Epithelial cell of proximal tubule (primary cell): ENCODE measurements at places on chromosomes 13 and 19. TPM values are rescaled to one million over a fixed set of nuclear protein-coding genes. Genes with fewer than 3 reads are reported as not detected.

Gene CYP4F3
- total RNA-seq = not detected in 2 replicates

DNA sequence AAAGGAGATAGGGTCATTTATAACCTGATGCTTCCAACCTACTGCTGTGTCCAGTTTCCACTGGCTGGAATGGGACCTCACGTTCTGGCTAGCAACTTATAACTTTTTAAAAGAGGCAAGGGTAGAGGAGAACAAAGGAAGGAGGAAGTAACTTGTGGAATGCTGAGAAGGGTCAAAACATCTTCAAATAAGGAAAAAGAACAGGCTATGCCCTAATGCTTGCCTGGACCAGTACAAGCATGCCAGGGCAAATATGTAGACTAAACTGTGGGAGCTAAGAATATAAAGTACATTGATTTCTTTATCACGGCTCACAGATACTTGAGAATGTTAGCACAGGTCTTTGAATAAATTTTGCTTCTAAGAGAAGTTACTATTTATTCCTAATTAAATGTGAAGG is 1.5 kb upstream of the ZNF561 start:
- peak; percentile 3 for DNase-seq

GRCh38 chr19:11264452-11265176 is 2.3 kb upstream of the DOCK6 start:
- no peak for DNase-seq

Gene LRFN3
- 6.2 and 12.7 TPM in 2 replicates for total RNA-seq

Gene SLITRK5
- under 0.01 TPM in 1 of 2 replicates, not detected in the other for total RNA-seq

Gene CCDC169
- 3.2 and 3.5 TPM in 2 replicates for total RNA-seq

DNA sequence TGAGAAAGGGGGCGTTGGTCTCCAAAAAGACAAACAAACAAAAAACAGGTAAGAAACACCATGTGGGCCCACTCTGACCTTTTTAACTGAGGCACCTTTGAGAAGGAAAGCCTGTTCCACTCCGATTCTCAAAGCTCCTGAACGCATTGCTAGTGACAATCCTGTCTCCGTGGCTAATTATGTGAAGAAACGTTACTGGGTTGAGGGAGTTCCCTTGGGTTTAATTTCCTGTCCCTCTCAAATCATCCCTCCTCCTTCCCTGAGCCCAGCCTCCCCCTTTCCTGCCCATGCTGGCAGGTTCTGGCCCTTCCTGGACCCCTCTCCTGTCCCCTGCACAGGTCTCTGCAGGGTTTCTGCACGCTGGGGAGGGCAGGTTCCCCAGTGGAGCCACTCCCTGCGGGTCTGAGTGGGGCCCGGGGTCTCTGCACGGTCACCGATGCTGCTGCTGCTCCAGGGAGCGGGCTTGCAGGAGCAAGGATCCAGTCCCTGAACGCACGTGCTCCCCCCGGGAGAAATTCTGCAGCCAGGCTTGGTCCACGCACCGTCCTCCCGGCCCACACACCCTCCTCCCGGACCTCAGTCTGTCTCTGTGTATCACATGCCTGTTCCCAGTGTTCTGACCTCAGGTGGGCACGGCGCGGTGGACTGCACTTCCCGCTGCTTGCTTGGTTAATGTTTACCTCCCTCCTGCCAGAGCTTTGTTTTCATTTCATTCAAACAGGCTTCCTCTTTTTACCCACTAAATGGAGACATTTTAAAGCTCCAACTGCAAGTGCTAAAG is 76.4 kb upstream of the MCF2L start:
- DNase-seq = no peak

DNA sequence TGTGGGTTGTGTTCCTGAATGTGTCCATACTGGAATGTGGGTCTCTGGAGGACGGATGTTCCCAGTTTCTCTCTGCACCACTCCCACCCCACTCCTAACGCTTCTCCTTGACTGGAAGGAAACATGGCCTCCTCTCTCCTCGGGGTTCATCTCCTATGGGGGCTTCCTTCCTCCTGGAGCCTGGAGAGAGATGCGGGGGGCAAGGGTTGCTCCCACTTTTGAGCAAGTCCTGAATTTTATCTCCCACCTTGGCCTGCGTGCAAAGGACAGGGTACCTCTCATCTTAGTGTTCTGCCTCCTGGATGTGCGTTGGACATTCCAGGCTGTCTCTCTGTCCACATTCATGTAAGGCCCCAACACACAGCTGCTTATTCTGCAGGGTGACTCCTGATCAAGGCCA is 52.5 kb upstream of the UQCRFS1 start:
- DNase-seq = no peak

GRCh38 chr13:94464771-94465170 is 14.7 kb downstream of the DCT start:
- DNase-seq = no peak

- DNase-seq = no peak
Measured at GRCh38 chr19:45852983-45853382, 10.0 kb downstream of the SYMPK start.

DNA sequence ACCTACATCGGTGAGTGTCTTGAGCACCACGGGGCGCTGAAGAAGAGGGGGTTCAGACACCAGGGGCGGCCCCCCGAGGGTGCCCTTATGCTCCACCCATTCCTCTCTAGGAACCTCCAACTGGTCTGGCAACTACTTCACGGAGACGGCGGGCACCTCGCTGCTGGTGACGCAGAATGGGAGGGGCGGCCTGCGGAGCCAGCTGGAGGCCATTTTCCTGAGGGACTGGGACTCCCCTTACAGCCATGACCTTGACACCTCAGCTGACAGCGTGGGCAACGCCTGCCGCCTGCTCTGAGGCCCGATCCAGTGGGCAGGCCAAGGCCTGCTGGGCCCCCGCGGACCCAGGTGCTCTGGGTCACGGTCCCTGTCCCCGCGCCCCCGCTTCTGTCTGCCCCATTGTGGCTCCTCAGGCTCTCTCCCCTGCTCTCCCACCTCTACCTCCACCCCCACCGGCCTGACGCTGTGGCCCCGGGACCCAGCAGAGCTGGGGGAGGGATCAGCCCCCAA is 12.1 kb downstream of the HIPK4 start:
- no peak for DNase-seq

Gene ZNF560
- 0.92 and 2.5 TPM in 2 replicates for total RNA-seq

DNA sequence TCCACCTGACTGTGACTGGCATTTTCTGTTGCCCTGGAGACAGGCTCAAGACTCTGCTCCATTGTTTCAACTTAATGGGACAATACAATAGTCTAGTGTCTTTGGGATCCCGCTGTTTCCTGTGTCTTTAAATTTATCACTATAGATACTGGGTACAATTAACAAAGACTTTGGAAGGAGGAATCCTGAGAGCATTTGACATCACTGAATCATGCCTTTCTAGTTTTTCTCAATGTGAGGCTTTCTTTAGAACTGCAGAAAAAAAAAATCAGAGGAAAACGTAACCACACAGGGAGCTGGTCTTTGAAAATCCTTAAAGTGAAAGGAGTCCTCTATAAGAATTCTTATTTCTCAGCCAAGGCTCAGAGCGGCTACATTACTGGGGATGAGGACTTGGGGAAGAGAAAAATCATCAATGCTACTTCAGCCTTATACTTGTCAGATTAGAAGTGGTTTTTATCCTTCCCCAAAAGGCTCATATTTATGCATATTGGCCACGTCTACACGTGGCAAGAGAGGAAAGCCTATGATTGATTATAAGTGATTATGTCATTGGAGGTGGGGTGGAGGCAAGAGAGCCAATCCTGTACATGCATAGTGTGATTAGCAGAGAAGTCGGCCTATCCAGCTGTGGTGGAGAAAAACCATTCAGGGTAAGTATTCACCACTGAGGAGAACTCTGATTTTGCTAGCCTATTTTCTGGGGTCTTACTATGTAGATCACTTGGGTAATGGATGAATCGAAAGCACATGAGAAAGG is 34.4 kb upstream of the UBL3 start:
- no peak for DNase-seq

Gene PLIN4
- total RNA-seq = not detected in 2 replicates

DNA sequence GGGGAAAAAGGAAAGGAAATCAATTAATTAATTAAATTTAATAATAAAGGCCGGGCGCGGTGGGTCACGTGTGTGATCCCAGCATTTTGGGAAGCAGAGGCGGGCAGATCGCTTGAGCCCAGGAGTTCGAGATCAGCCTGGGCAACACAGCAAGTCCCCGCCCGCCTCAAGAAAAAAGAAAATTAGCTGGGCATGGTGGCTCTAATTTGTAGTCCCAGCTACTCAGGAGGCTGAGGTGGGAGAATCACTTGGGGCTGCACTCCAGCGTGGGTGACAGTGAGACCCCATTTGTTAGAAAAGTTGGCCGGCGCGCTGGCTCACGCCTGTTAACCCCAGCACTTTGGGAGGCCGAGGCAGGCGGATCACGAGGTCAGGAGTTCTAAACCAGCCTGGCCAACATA is 733 bp upstream of the CD320 start:
- no peak for DNase-seq

GRCh38 chr13:20198781-20199180 is 6.0 kb upstream of the GJB2 start:
- DNase-seq = no peak

- no peak for DNase-seq
Measured at GRCh38 chr13:112346173-112346898, 29.8 kb upstream of the SPACA7 start.

Gene ZNF420
- total RNA-seq = 1.7 and 6.1 TPM in 2 replicates

Gene INAFM1
- 3.0 and 7.0 TPM in 2 replicates for total RNA-seq

DNA sequence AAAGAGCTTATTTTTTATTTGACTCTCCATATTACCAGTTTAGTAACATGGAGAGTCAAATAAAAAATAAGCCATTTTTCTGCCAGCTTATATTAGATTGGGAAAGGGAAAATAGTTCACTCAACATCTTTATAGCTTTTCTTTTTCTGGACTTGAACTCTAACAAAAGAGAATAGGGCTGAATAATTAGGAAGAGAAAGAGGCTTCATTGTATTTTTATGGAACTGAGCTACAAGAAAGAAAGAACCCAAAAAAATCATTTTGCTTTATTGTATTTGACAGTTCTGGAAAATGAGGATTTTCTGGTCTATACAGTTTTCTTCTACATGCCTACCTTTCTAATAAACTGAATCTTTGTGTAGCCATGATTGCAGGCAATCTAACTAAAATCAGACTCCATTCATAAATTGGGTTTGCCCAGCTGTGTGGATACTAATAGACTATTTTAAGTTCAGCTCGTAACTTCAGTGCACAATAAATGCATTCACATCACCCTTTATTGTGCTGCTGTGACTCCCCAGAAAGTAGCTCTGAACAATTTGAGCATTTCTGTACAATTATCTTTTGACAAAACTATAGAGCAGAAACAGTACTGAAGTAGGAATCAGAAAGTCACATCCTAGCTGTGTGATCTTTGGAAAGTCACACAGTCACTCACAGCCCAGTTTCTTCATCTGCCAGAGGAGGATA is 115.3 kb downstream of the STOML3 start:
- DNase-seq = no peak

Gene FGF21
- not detected in 2 replicates for total RNA-seq

GRCh38 chr19:5719274-5719960 is 529 bp downstream of the LONP1 start:
- no peak for DNase-seq

GRCh38 chr19:41265395-41266153 is 1.4 kb downstream of the HNRNPUL1 start:
- no peak for DNase-seq

Gene GRIK5
- total RNA-seq = 2.5 and 14.3 TPM in 2 replicates

Gene AMH
- total RNA-seq = 0.52 and 1.7 TPM in 2 replicates

GRCh38 chr13:48333976-48334375 is 30.4 kb downstream of the RB1 start:
- peak; percentile 56 for DNase-seq

GRCh38 chr13:74300162-74300561 is 166.0 kb upstream of the KLF12 start:
- no peak for DNase-seq

DNA sequence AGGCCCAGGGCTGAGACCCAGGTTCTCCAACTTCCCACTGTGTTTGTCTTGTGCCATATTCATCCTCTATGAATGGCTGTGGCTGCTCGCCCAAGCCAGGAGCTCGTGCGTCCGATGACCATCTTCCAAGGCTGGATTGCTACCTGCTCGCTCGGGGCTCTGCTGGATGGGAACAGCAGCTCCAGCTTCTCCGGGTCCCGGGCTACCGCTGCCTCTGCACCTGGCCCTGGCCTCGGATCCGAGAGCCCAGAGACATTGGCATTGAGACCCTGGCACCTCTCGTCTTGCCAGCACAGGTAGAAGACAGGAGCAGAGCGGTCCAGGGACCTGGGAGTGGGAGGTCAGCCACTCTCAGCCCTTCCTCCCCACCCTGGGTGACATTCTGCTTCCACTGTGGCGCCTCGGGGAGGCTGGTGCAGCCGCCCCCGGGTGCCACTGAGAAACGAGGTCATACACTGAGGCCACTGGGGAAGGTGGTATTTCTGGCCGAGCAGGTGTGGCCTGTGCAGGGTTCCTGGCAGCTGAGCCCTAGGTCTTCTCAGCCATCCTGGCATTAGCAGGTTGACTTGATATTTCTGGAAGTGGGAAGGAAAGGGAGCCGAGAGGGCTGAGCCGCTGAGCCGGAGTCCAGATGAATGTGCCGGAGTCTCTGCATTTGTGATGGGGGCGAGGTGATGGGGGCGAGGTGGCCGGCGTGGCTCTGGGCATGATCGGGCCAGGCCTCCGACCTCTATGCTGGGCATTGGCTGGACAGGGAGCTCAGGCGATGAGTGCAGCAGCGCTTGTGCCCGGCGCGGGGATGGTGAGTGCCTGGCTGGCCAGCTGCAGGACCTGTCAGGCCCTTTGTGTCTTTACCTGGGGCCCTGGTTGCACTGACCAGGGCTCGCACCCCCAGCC is 18.6 kb downstream of the NDUFB7 start:
- no peak for DNase-seq

DNA sequence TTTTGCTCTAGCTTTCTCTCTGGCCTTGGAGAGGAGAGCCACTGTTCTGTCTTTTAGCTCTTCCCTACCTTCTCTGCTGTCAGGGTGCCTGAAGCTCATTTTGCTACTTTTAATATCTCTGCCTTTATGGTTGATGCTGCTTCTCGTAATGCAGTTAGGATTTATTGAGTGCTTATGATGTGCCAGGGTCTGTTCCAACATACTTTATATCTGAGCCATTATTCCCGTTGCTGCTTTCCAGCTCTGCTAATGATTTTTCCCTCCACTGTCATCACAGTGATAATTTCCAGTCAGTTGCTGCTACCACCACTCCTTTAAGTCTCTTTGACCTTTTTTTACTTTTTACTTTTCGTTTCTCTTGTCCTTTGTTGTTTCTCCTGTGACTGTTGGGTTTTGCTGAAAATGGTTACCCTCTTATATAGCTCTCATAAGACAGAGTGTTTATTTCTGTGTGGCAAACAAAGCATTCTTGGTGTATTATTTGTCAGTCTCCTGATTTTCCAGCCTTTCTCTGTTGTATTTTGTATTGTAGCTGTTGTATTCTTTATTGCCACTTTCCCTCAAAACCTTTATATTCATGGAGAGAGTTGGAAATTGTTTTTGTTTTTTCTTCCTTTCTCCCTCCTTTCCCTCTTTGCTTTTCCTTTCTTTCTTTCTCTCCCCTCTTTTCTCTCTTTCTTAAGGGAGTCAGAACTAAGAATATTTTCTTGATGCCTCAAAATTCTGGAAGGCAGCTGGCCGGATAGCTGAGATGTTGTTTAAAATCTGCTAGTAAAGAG is 37.4 kb downstream of the COG6 start:
- DNase-seq = no peak

Gene WDR88
- not detected in 2 replicates for total RNA-seq
